Putamen (tissue), 1 donor: ENCODE measurements at places on chromosomes 7 and 10.

- DNase-seq, result no peak
These were observed 4.1 kb upstream of the RASSF4 start for GRCh38 chr10:44955413-44956070.

DNA sequence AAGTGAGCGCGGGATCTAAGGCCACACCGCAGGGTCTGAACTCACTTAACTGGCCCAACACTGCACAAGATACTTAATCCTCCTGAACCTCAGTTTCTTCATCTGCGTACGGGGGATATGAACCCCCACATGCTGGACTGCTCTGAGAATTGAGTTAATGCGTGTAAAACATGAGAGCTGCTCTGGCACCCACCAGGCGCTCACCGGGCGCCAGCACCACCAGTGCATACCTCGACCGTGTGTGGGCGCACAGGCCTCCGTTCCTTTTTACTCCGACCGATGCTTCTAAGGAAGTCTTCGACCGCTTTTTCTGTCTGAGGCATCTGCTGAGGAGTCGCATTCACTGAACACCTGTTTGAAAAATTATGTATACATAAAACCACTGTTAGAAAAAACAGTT is 27.2 kb downstream of the PITRM1 start:
- no peak for DNase-seq

DNA sequence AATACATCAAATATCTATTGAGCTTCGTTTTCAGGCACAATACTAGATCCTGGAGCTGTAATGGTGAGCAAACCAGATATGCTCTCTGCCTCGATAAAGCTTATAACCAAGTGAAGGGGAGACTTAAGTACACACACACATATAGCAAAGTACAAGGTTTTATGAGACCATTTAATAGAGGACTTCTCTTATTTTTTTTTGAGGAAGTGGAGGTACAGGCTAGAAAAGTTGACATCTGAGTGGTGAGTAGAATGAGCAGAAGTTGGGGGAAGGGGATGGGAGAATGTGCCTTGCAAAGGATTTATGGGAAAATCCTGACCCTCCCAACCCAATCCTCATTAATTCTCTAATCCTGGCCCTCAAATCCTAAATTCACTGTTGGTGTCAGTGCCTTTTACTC is 7.7 kb downstream of the CCDC136 start:
- DNase-seq, result no peak

DNA sequence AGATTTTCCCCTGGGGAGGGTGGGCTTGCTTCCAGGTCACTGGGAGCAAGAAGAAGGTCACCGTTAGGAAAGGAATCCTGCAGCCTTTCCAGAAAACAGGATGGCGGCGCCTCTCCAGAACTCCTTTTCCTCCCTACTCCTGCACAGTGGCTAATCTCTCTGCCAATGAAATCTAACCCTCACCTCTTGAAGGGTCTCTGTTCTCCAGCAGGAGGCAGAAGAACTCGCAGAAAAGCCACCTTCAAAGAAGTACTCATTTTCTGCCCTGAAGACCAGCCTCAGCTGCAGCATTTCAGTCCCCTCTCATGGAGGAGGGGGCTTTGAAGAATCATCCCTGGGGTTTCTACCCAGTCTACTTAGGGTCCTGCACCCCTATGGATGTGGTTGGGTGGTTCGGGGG is 626.9 kb downstream of the CALN1 start:
- DNase-seq, result no peak

DNA sequence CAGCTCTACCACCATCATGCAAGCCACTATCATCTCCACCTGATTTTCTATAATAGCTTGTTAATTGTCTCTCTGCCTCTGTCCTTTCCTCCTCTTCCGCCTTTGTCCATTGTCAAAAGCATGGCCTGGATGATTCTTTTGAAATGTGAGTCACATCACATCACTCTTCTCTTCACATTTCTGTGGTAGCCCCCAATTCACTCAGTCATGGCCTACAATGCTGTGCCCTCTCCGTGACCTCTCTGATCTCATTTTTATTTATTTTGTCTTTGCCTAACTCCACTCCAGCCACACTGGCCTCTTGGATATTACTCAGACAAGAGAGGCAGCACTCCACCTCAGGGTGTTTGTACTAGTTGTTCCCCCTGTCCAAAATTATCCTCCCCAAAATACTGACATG is 4.9 kb upstream of the ABCB4 start:
- DNase-seq, result no peak

GRCh38 chr7:30760514-30761213 is 8.7 kb downstream of the INMT start:
- DNase-seq, result no peak

DNA sequence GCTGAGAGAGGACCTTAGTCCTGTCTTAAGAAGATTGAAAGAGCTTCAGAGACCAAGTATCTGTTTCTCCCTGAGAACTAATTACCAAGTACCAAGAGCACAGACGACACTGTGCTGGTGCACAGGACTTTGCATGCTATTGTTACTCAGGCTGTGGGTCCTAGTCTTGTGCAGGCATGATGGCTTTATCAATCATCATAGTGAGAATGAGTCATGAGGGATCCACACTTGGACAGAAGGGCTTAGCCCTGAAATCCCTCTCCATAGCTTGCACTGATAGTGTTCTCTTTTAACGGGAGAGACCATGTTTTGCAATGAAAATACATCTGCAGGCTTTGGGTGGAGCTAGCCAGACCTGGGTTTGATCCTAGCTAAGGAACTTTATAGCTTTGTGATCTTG is 93.3 kb downstream of the SORCS3 start:
- no peak for DNase-seq

- no peak for DNase-seq
These were observed 667.2 kb downstream of the GATA3 start for GRCh38 chr10:8721650-8722049.

GRCh38 chr10:16182144-16182543 is 254.7 kb upstream of the PTER start:
- no peak for DNase-seq

DNA sequence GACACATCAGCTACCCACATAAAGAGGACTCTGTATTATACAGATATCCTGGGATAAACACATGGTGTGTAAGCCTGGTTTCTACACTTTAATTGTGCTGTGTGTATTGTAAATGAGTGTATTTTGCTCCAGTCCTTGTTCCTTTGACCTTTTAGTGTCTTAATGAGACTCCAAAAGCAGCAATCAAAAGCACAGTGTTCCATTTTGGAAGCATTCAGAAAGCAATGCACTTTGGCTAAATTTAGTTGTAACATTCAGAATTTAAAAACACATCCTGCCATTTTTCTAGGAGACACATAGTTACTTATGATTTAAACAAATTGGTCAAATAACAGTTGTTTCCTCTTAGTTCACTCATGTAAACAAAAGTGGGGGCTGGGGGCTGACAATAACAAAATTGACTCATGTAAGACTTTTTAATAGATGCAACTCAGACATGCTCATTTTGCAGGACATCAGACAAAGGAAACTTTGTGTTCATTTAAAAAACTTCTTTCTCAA is 122.2 kb downstream of the GPR37 start:
- DNase-seq, result peak; percentile 77
